Left kidney (tissue), 8 donors: ENCODE measurements at places on chromosomes 16 and 17. TPM values are rescaled to one million over a fixed set of nuclear protein-coding genes. Genes with fewer than 3 reads are reported as not detected.

DNA sequence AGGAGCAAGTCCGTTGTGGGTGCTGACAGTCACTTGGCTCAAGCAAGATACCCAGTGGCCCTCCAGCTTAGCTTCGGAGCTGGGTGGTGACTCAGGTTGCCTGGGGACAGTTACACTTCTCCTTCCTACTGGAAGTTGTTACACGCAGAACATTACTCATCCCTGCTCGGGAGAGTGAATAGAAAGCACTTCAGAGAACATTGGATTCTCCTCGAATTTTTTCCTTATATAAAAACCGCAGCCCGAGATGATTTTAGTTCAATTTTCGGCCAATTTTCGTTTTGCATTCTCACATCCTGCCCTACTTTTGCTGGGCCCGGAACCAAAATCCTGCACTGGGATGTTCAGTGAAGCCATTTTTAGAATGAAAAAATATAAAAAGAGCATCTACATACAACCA is 99.7 kb downstream of the ELAC2 start:
- DNase-seq, result no peak

DNA sequence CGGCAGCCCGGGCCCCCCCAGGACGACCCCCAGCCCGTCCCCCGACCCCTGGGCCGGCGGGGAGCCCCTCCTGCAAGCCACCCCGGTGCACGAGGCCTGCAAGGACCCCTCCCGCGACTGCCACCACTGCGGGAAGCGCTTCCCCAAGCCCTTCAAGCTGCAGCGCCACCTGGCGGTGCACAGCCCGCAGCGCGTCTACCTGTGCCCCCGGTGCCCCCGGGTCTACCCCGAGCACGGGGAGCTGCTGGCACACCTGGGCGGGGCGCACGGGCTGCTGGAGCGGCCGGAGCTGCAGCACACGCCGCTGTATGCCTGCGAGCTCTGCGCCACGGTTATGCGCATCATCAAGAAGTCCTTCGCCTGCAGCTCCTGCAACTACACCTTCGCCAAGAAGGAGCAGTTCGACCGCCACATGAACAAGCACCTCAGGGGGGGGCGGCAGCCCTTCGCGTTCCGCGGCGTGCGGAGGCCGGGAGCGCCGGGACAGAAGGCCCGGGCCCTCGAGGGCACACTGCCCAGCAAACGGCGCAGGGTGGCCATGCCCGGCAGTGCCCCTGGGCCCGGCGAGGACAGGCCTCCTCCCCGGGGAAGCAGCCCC is 15.6 kb upstream of the ZFPM1 start:
- no peak for DNase-seq

Gene RPAIN
- 96.2 TPM for polyA plus RNA-seq

Gene CBLN1
- 0.32 TPM for polyA plus RNA-seq

Gene KCNH4
- not detected for polyA plus RNA-seq

Gene CNTROB
- 67.3 TPM for polyA plus RNA-seq

Gene SDR42E2
- polyA plus RNA-seq, result 0.22 TPM
